DMS79 (cell line): ENCODE measurements at places on chromosomes 7 and 10.

DNA sequence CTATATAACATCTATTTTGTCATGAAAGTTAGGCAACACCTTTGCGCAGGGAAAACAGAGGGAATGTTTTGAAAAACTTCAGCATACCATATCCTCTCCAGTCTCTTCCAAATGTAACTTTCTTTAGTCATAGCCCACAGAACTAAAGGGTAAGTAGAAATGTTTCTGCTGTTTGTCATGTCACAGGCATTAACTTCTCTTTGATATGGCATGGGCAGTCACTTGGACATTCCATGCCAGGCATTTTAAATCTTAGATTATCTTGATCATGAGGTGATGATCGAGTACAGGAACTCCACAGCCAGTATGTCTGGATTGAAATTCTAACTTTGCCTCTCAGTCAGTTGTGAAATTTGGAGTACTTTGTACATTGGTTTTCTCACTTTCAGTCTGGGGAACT is 27.5 kb upstream of the ETV1 start:
- no peak for DNase-seq

- DNase-seq, result no peak
Observed at GRCh38 chr7:30170476-30171205, 35.9 kb downstream of the MTURN start.

DNA sequence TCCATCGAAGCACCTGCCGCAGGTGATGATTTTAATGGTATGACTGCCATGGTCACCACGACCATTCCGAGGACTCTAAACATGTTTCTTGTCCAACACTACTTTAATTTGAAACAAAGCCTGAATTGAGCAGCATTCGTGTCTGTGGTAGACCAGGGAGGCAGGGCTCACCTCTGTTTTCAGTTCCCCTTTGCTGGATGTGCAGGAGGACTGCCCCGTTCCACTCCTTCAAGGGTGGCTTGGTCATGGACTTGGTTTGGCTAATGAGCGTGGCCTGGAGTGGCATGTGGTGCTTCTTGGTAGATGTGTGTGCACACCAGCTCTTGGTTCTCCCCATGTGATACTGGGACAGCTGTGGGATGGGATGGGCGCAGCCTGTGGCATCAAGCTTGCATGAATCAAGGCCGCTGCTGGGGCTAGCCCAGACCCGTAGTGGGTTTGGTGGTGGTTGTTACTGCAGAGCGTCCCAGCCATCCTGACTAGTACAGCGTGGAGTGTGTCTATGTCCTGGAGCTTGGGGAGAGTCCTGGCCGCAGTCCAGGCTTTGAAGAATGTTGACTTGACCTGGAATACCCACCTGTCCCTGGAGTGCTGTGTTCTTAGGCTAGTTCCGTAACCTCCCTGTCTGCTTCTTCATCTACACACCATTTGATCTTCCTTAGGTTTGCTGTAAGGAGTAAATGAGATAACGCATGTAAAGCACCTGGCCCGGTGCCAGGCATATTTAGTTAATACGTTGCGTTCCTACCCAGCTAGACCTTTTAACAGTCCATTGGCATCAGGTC is 34.8 kb downstream of the MGMT start:
- DNase-seq, result no peak

GRCh38 chr10:49512121-49512809 is 26.7 kb downstream of the ERCC6 start:
- no peak for DNase-seq

GRCh38 chr10:129760003-129760315 is 204.1 kb downstream of the EBF3 start:
- no peak for DNase-seq

- DNase-seq, result no peak
Observed at GRCh38 chr7:151210087-151210854, at the start of gene H2BK1. Gene H2BK1, minus strand, starts transcription at chr7:151210488. Its CDS starts 170 bp downstream, at chr7:151210318.

- no peak for DNase-seq
Observed at GRCh38 chr7:152759949-152760853, 649 bp downstream of the ACTR3B start.

- no peak for DNase-seq
Observed at GRCh38 chr10:91614225-91614624, 18.6 kb downstream of the PPP1R3C start.

DNA sequence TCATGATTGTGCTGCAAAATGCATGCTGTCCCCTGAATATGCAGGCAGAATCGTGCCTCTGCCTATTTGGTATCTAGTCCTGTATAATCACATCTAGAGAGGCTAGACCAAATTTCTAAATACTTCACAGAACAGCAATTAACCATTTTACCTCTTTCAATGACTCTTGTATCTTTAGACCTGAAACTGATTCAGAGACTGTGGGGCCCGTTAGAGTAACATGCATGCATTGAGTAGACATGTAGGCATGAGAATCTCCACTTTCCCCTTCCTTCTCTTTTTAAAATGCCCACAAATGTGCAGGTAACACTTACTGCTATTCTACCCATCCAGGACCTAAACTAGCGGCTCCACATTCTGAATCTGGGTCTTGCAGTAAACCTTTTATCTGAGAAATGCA is 8.8 kb downstream of the ZNF92 start:
- no peak for DNase-seq

- no peak for DNase-seq
Observed at GRCh38 chr10:15587271-15587670, 132.5 kb downstream of the ITGA8 start.

- no peak for DNase-seq
Observed at GRCh38 chr7:138843632-138844580, 45.9 kb upstream of the ATP6V0A4 start.

GRCh38 chr10:31274310-31274709 is 44.7 kb upstream of the ZEB1 start:
- no peak for DNase-seq

DNA sequence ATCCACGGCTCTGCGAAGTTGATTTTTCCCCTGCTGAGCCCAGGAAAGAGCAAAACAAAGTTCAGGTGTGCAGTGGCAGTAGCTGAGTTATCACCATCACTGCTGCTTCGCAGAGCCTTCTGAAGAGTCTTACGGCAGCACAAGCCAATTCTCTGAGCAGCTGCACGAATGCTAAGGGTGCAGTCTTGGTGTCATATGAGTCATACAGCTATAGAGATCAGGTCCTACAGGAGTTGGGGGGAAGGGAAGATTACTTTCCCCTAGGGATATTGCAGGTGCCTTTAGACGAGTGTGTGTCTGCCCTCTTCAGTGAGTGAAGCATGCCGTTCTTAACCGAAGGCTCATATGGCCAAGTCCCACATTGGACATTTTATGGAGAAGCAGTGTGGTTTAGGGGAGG is 227.8 kb downstream of the CELF2 start:
- peak; percentile 68 for DNase-seq

DNA sequence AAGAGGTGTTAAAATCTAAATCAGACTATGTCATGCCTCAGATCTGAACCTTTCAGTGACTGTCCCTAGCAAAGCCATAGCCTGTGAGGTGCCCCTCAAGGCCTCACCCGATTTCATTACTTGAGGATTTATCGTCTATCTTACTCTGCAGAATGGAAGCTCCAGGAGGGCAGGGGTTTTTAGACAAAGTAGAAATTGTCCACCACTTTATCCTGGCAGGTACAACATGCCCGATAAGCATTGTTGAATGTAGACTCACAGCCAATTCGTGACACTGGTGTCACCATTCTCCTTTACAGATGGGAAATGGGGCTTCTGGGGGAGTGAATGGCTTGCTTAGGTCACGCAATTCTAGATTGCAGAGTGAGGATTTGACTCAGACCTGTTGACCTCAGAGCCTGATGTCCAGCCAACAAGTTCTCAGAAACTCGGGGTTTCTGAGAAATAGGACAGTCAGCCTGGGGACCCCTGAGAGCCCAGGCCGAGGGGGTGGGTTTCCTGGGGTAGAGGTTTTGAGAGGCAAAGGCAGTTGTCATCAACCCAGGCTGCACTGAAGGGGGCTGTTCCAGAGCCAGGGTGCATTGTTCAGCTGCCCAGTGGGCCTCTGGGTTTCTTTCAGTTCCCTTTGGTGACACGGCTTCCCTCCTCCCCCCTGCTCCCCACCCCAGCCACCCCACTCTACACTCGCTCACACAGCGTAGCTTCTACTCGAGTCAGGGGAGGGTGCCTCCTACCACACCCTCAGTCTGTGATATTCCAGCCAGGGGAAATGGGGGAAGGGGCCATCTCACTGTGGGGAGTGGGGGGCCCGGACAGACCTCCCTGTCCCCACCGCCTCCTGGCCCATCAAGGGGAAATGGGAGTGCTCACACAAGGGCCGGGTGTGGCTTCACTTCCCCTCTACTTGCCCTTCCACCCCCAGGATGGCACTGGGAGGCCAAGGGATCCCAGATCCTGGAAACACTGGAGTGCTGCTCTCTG is 3.1 kb upstream of the IRF5 start:
- DNase-seq, result no peak

GRCh38 chr10:60170250-60170649 is 219.4 kb downstream of the ANK3 start:
- DNase-seq, result no peak

- peak; percentile 44 for DNase-seq
Observed at GRCh38 chr7:26151953-26152781, at the start of gene NFE2L3. Gene NFE2L3, plus strand, starts transcription at chr7:26152198. Its CDS starts 301 bp downstream, at chr7:26152499.

DNA sequence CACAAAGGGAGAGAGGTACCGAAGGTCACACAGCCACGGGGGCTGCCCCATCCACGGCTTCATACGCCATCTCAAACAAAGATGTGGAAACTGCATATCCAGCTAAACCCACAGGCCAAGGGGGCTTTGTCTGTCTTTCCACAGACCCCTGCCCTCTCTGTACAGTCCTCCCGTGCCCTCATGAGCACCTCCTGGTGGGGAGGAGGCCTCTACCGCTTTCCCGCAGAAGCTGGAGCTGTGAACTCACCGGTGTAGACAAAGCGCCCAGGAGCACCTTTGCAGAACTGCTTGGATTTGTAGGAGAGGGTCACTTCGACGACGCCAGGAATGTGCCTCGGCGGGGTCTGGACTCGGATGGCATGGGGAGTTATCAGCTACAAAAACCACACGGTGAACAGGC is 97.2 kb downstream of the EBF3 start:
- DNase-seq, result no peak

GRCh38 chr10:24651923-24652322 is 71.8 kb downstream of the ARHGAP21 start:
- no peak for DNase-seq

DNA sequence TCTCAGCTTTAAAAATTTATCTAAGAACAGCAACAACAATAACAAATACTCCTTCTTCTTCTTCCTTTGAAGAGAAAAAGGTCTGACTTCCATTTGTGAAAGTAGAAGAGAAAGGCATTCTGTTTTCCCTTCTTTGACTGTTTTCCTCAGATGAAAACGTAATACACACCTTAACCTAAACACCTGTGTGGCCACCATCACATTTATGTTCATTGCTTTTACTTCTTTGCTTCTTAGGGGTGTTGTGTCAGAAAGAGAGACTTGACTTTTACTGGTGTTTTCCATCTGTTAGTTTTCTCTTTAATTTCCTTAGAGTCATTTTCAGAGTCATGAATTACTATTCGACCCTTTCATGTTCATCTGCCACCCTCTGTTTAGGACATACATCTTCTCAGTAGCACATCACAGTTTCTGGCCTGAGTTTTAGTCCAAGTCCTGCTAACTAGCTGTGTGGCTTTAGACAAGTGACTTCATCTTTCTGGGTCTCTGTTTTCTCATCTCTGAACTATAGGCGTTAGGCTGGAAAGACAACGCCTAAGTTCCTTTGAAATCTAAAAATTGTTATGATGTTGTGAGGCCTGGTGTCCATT is 283.8 kb downstream of the GATA3 start:
- DNase-seq, result no peak

DNA sequence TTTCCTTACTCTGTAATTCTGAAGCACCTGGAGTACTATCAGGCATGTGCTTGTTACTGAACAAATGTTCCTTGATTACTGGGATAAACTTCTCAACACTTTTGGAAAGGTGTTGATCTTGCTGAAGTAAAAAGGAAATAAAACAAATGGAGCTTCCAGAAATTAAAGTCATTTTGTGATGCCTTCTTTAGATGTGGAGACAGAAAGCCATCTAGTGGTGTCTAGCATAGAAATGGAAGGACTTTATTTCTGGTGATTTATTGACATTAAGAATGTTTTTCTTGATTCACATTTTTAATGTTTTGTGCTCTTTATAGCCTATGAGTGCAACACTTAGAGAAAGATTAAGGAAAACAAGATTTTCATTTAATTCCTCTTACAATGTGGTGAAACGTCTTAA is 1.4 kb downstream of the SFR1 start:
- no peak for DNase-seq

- DNase-seq, result no peak
Observed at GRCh38 chr10:121823993-121824463, 103.8 kb downstream of the ATE1 start.

GRCh38 chr7:153935095-153935494 is 117.1 kb upstream of the DPP6 start:
- DNase-seq, result no peak

GRCh38 chr10:26303366-26303765 is 86.8 kb downstream of the GAD2 start:
- no peak for DNase-seq

DNA sequence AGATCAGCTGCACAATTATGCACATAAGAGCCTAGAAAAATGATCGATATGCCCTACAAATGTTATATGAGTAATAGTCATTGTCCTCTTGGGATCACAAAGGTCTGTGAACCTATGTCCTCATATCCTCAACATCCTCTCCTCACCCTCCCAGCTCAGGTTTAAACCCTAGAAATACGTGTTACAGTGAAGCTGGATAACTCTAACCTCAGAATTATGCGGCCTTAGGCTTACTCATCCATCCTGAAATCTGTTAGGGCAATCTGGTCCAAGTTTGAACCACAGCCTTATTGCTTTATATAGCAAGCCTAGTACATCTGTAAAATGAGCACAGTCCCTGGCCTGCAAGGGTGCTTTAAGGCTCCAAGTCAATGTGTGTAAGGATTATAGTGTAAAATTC is 84.2 kb upstream of the FRMD4A start:
- no peak for DNase-seq

- no peak for DNase-seq
Observed at GRCh38 chr10:123997486-123998196, 95.8 kb downstream of the CHST15 start.

- no peak for DNase-seq
Observed at GRCh38 chr10:75531571-75532031, 100.2 kb downstream of the LRMDA start.

DNA sequence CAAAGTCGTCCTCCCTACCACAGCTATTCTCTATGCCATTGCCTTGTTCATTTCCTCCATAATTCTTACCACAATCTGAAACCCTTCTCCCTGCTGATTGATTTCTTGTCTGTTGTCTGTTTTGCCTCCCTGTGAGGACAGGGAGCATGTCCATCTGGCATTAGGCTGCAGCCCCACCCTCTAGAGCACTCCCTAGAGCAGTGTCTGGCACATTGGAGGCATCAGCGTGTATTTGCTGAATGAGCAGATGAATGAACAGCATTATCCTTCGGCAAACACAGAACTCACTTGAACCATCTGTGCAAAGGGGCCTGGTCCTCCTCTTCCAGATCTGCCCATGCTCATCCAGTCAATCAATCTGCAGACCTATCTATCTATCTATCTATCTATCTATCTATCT is 5.1 kb upstream of the DMBT1 start:
- no peak for DNase-seq

DNA sequence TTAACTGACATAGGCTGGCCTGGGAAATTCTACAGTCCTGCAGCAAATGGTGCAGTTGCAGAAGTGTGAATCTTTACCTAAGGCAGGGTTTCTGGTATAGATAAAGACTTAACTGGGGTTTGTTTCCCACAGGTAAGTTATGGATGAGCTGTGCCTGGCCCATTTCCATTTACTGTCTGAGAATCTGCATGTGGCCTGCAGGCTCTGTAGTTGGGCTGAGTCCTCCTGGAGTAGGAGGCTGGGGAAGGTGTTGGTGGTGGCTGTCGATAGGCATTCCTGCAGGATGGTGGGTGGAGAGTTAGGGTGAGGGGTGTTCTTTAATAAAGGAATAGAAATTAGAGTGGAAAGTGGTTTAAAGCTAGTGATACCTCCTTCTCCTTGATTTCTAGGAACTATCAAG is 193.5 kb downstream of the AUTS2 start:
- DNase-seq, result no peak
